Small intestine (tissue), 16 donors: ENCODE measurements at places on chromosomes 12 and 14.

- H3K4me1 ChIP-seq = no peaks in the 10 kb centered on the region
- no peak for DNase-seq
- no peak overlapping the region for H3K4me3 ChIP-seq
Measured at GRCh38 chr14:77752799-77753516, 8.0 kb downstream of the SNW1 start.

DNA sequence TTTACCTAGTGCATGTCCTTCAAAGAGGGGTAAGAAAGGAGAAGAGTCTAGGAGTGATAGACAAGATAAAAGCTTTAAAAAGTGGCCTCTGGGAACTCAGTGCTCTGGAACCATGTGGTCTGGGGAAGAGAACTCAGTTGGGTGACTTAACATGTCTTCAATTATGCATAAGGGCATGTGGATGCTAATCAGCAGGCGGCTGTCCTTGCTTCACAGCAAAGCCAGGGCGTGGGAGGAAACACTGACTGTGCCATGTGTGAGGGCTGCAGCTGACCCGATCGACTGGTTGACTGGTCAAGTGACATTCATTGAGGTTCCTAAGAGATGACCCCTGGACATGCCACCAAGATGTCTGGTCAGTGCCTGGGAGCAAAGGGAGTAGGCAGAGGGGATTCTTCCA is 1053.8 kb downstream of the BCL11B start:
- H3K4me3 ChIP-seq = no peak overlapping the region
- H3K27ac ChIP-seq = no peak overlapping the region
- H3K36me3 ChIP-seq = no peaks in the 10 kb centered on the region
- no peaks in the 10 kb centered on the region for H3K4me1 ChIP-seq
- no peak for DNase-seq

GRCh38 chr12:115078334-115078733 is 394.4 kb upstream of the TBX3 start:
- H3K4me3 ChIP-seq = no peak overlapping the region
- no peaks in the 10 kb centered on the region for H3K4me1 ChIP-seq
- H3K27ac ChIP-seq = no peak overlapping the region
- DNase-seq = no peak
- no peaks in the 10 kb centered on the region for H3K27me3 ChIP-seq

- peak overlapping the region; percentile 90 for H3K27ac ChIP-seq
- H3K4me3 ChIP-seq = peak overlapping the region; percentile 18
- H3K4me1 ChIP-seq = peaks cover 19% of the 10 kb centered on the region
- DNase-seq = peak; percentile 97
- no peaks in the 10 kb centered on the region for H3K27me3 ChIP-seq
Measured at GRCh38 chr12:118052324-118053070, 8.5 kb downstream of the WSB2 start.

GRCh38 chr14:67618617-67619063 is 1.1 kb upstream of the ARG2 start:
- DNase-seq = peak; percentile 84
- H3K4me1 ChIP-seq = no peaks in the 10 kb centered on the region
- no peaks in the 10 kb centered on the region for H3K27me3 ChIP-seq
